ENCODE measurements at places on chromosomes 2 and 18.

- DNase-seq, result no peak
These were observed 71.0 kb upstream of the DAPL1 start for GRCh38 chr2:158723921-158724802.

- DNase-seq, result no peak
These were observed 93.0 kb upstream of the CTAGE1 start for GRCh38 chr18:22510697-22511096.

- no peak for DNase-seq
These were observed 140.3 kb upstream of the FOSL2 start for GRCh38 chr2:28252311-28252710.

DNA sequence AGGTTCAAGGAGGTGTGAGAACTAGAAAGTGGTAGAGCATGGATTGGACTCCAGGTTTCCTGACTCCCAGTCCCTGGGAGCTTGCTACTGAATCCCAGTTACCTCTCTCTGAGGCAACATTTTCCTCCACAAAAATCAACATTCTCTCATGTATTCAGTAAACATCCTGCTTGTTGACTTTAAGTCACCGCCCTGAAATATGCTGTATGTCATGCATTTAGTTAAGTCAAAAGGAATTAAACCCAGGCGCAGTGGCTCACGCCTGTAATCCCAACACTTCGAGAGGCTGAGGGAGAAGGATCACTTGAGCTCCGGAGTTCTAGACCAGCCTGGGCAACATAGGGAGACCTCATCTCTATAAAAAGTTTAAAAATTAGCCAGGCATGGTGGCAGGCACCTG lies 3.8 kb downstream of the MATN3 start:
- DNase-seq, result no peak

DNA sequence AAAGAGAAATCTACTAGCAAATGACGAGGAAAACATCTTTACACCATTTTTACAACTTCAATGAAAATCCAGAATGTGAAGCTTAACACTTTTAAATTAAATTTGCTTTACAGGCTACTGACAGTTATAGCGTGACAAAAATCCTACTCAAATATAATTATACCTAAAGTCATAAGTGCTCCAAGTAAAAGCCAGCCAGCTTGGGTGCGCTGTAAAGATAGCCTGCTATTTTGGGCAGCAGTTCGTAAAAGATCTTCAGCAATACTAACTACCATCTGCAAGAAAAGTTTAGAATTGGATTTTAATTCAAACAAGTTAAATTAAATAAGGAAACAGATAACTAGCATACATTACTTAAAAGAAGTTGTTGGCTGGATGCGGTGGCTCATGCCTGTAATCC lies 22.4 kb downstream of the HEATR5B start:
- DNase-seq, result no peak

DNA sequence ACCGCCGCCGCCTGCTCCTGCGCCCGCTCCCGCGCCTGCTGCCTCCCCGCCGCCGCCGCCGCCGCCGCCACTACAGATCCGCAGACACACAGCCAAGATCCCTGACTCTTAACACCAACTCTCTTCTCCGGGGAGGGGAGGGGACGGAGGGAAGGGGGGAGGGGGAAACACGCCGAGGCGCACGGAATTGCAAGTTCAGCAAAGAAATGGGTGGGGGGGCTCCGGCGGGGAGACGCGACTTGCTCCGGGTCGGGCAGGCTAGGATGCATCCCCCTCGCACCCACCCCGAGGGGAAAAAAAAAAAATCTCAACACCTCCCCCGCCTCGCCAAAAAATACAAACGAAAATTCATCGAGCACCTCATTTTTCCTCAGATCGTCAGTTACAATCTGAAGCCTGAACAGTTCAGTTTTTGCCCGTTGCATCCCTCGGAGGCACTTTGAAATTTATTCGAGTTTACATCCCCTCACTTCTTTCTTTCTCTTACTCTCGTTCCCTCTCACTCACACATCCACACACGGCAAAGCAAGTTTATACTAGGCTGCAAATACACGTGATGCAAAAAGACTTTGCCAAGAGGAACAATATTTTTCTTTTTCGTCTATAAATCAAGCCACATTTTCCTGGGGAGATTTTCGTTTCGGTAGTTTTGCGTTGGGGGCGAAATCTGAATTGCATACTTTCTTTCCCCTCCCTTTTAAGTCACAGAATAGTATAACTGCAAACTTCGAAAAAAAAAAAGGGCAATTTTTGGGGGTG lies at the start of gene TCF4:
TCF4 (minus strand) TSS at position 82 of the 759 bp plus-strand sequence. CDS start 1,076 bp downstream, outside the sequence.
- DNase-seq, result no peak

DNA sequence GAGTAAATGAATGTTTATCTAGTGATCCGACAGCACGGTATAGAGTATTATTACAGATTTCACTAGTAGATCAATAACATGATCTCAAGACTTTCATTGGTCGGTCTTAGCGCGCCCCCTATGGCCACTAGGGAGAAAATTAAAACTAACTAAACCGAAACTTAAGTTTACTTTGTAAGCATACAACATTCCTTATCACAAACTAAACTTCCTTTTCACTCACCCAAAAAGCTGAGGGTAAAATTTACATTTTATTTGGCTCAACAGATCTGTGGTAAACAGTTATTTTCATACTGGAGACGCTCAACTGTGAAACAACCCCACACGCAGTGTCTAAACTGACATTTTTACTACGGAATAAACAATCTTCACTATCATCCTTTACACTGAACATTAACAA lies 215.6 kb upstream of the MAP2 start:
- no peak for DNase-seq

DNA sequence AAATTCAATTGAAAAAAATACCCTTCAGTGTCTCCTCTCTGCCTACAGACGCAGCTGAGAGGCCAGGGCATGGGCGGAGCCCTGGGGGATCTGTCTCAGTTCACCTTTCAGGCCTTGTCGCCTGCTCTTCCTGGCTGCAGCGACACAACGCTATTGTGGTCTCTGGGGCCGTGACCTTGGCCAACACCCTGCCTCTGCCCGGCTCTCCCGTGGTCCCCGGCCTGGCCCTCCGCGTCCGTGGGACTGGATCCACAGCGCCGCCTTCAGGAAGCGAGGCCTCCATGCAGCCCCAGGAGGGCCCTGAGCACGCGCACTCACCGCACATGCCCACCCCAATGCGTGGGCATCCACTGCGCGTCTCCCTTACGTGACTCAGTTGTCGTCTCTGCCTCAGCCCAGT lies 81.1 kb downstream of the MRPS9 start:
- no peak for DNase-seq

GRCh38 chr2:232367591-232368233 lies 10.8 kb upstream of the ALPP start:
- DNase-seq, result no peak

DNA sequence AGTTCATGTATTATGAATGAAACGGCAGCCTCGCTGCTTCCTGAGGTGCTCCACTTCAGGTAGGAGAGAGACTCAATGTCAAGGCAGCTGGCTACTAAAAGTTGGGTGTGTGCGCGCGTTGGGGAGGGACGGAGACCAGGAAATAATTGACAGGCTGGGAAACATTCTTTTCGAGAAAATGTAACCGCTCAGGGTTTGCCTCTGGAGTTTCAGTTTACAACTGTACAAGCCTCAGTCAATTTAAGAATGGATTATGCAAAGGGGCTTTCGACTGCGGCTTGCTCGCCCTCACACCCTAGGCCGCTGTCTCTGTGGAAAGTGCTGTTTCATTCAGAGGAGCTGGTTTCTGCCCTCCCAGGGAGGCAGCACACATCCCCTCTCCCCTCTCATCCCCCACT lies 4.4 kb upstream of the SPRED2 start:
- DNase-seq, result no peak

GRCh38 chr18:70228536-70228935 lies 23.0 kb upstream of the RTTN start:
- no peak for DNase-seq

- no peak for DNase-seq
These were observed 306.0 kb upstream of the CELF4 start for GRCh38 chr18:37871561-37871960.

- no peak for DNase-seq
These were observed 1.5 kb downstream of the RPRM start for GRCh38 chr2:153476816-153477635.

DNA sequence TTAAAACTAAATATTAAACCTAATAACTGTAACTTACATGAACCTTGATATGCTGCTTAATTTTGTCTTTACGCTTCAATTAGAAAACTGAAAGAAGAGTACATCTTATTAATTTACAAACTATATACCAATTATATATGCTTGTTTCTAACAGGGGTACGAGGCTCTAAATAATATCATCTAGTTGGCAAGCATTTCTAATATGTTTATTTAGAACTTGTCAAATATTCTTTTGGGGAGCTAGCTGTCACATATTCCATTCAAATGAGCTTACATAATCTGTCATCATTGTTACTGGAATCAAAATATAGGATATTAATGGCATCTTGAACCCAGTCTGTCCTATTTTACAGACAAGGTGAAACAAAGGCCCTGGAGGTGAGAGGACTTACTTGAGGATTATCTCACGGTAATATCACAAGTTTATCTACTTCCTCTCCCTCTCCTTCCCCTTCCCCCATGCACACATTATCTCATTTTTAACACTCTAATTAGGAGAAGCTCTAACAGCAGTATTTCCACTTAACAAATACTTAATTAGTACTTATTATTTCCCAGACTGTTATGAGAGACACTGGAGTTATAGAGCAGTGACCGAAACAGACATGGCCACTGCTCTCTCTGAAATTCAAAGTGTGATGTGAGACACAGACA lies 3.5 kb downstream of the PRKD3 start:
- DNase-seq, result no peak

- peak; percentile 64 for DNase-seq
These were observed 3.1 kb upstream of the MSGN1 start for GRCh38 chr2:17813010-17813741.

DNA sequence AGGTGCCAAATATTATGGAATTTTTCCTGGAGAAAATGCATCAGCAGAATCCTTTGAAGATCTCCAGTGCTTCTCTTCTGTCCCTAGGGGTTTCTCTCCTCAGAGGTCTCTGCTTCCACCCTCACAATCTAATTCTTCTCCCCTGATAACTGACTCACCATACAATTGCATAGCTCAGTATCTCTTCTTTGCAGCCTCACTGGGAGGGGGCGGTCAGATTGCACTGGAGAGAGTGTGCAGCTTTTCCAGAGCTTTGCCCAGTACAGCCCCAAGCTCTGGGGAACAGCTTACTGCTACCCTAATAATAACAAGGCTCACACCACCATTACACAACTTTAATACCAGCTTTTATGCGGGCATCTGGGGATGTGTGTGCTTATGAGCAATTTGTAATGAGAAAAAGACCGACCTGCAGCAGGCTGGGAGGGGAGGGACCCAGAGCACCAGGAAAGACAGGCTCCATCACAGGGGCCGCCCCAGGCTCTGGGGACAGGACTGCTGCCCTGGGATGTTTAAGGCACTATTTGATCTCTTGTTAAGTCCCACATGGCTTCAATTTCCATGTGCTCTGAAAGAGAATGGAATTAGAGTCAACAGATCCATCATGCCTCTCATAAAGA lies 276.6 kb upstream of the SIX2 start:
- DNase-seq, result no peak

DNA sequence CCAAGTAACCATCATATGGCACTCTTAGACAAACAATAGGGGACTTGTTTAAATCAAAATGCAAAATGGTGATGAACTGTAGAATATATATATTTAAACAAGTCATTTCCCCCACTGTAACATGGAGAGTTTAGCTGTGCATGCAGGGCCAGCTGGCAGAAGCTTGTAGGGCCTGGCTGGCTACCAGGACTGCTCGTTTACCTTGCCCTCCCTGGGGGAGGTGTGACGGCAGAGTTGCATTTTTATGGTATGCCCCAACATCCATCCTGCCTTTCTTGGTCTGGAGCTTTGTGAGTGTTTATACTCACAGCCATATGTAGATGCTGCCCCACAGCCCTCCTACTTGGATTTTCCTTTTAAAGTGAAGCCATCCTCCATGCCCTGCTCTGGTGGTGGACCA lies 101.7 kb upstream of the ZFP36L2 start:
- no peak for DNase-seq

GRCh38 chr2:240786871-240787311 lies 33.1 kb downstream of the KIF1A start:
- DNase-seq, result no peak

- DNase-seq, result no peak
These were observed 634 bp downstream of the PTPRM start for GRCh38 chr18:7567474-7568425.

GRCh38 chr2:152594792-152595191 lies 122.5 kb downstream of the PRPF40A start:
- DNase-seq, result peak; percentile 98

DNA sequence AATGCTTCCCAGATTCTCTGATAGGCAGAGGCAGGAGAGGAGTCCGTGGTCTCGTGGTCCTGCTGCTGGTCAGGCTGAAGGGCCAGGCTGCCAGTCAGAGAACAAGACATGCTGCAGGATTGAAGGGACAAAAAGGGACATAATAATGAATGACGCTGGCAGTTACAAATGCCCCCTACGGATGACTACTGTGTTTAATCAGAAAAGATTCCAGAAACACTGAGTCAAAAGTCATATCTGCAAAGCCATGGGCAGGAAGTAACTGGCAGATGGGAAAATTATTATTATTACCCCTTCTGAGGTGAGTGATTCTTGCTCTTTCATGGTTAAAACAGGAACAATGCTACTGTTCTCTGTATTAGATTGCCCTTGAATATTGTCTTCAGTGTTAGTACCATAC lies 19.0 kb downstream of the LCT start:
- DNase-seq, result no peak

- DNase-seq, result no peak
These were observed 7.3 kb downstream of the PRADC1 start for GRCh38 chr2:73225513-73226360.

DNA sequence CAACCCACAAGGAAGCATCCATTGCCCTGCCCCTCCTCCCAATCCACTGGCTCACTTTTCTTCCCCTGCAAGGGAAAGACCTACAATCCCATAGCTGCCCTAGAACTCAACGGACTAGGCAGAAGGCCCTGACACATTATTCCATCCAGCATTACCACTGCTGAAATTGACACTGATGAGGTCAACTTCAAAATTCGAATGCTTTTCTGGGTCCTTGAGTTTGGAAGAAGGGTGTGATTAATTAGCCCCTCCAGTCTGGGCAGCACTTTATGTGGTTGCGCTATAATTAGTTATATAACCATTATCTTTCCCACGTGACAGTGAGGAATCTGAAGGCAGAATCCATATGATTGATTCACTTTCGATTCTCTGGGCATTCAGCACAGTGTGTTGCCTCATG lies 55.7 kb downstream of the EVA1A start:
- DNase-seq, result no peak

- no peak for DNase-seq
These were observed 50.0 kb downstream of the MC4R start for GRCh38 chr18:60322591-60322990.

GRCh38 chr2:71646028-71646427 lies 192.7 kb downstream of the DYSF start:
- DNase-seq, result peak; percentile 35

All from stromal cell of bone marrow (primary cell).